T-helper 17 cell (primary cell): ENCODE measurements at places on chromosomes 5 and 9. TPM values are rescaled to one million over a fixed set of nuclear protein-coding genes. Genes with fewer than 3 reads are reported as not detected.

Gene TIMD4
- 0.82 TPM for total RNA-seq

Gene TPPP
- 17.3 TPM for total RNA-seq

- no peak overlapping the region for H3K4me3 ChIP-seq
- H3K4me1 ChIP-seq, result peaks cover 42% of the 10 kb centered on the region
- H3K36me3 ChIP-seq, result no peaks in the 10 kb centered on the region
- H3K27ac ChIP-seq, result no peak overlapping the region
- DNase-seq, result no peak
- H3K27me3 ChIP-seq, result no peaks in the 10 kb centered on the region
Observed at GRCh38 chr9:114899461-114899860, 30.9 kb downstream of the TNFSF8 start.

DNA sequence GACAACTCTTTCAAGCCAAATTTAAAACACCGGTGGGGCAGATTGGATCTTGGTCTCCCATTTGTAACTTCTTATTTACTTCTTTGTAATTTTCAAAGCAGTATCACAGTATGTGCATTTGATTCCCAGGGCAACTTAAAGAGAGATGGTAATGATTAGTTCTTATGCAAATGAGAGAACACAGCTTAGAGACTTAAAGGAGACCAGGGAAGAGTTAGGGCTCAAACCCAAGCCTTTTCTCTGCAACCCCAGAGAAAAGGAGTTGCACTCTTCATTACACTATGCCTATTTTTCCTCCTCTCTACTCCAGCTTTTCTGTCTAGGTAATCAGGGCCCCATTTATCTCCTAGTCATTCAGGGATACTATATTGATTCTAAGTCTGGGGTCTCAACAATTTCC, 237.8 kb upstream of the NMUR2 start:
- no peak for DNase-seq
- no peak overlapping the region for H3K4me3 ChIP-seq
- H3K4me1 ChIP-seq, result no peaks in the 10 kb centered on the region
- H3K36me3 ChIP-seq, result no peaks in the 10 kb centered on the region
- H3K27ac ChIP-seq, result no peak overlapping the region
- H3K27me3 ChIP-seq, result no peaks in the 10 kb centered on the region

GRCh38 chr5:14244721-14245120, 101.6 kb downstream of the TRIO start:
- H3K27ac ChIP-seq, result no peak overlapping the region
- no peak for DNase-seq
- peaks cover 2% of the 10 kb centered on the region for H3K36me3 ChIP-seq
- no peak overlapping the region for H3K4me3 ChIP-seq
- no peaks in the 10 kb centered on the region for H3K4me1 ChIP-seq
- H3K27me3 ChIP-seq, result peaks cover 27% of the 10 kb centered on the region

DNA sequence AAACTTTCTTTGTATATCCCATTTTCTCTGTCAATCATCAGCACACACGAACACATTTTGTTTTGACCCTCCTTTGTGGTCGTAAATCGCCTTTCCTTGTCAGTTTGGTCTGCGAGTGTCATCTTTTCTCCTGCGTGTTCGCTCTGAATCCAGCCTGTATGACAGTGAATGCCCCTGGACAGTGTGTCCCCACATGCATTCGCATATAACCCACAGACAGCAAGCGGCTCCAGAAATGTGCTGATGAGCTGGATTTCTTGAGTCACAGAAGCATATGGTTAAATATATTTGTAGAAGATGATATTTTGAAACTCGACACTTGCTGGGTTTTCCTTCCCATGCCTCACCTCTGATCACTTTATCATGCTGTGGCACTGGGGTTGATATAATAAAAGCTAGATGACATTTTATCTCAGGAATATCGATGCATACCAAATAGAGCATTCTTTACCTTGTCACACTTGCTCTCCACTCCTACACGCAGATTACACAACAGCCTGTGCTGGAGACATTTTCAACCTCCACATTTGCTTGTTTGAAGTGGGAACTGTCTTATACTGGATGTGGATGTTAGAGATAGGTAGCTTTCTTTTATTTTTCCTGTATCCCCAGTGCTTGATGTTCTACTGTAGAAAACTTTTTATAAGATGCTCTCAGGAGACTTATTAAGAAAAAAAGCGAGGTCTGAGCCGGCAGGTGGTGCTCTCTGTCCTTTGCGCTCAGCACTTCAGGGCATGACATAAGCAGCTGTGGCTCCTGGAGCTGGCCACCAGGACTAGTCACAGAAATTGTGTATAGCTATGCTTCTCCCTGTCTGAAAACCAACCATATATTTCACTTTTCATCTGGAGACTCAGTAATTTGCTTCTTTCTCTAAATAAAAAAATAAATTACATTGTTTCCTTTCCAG, 215.1 kb downstream of the SH3GL2 start:
- H3K27ac ChIP-seq, result no peak overlapping the region
- no peaks in the 10 kb centered on the region for H3K36me3 ChIP-seq
- no peaks in the 10 kb centered on the region for H3K4me1 ChIP-seq
- no peak for DNase-seq
- no peak overlapping the region for H3K4me3 ChIP-seq
- H3K27me3 ChIP-seq, result no peaks in the 10 kb centered on the region

DNA sequence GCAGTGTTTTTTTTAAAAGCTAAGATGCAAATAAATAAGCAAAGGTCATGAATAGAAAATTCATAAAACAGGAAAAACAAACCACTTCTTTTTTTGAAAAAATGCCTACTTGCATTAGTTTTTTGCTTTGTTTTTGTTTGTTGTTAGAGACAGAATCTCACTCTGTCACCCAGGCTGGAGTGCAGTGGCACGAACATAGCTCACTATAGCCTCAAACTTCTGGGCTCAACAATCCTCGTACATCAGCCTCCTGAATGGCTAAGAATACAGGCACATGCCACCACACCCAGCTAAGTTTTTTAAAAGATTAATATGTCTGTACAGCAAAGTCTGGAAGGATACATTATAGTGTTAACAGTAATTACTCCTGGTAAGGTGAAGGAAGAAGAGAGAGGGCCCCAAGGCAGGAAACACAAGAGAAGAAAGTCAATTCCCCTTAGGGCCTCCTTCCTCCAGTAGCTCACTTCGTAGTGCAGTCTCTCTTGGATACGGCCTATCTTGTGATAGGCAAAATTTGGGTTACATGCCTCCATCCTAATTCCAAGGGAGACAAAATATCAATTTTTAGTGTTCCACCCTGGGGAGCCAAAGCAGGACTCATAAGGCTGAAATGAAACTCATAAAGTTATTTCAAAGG, 15.3 kb downstream of the FAM169A start:
- H3K27ac ChIP-seq, result peak overlapping the region; percentile 89
- no peaks in the 10 kb centered on the region for H3K36me3 ChIP-seq
- peak overlapping the region; percentile 43 for H3K4me3 ChIP-seq
- DNase-seq, result no peak
- H3K27me3 ChIP-seq, result no peaks in the 10 kb centered on the region
- peaks cover 28% of the 10 kb centered on the region for H3K4me1 ChIP-seq
